NCI-H524 treated with DMSO at 0.1 percent for 48 hours (cell line): ENCODE measurements at places on chromosomes 16 and 17.

DNA sequence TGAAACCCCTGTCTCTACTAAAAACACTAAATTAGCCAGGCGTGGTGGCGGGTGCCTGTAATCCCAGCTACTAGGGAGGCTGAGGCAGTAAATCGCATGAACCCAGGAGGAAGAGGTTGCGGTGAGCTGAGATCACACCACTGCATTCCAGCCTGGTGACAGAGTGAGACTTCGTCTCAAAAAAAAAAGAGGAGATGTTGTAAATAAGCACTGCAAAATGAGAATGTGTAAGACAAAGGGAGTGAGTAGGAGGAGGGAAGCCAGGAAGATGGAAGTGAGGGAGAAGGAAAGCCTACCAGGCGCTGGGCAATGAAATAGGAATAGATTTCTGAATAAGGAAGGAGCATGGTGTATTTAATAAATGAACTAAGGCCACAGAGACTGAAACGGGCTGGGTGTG lies 8.7 kb upstream of the PRPF8 start:
- DNase-seq: no peak

- DNase-seq: no peak
These were observed 70.2 kb downstream of the ANKRD11 start for GRCh38 chr16:89420204-89420603.

DNA sequence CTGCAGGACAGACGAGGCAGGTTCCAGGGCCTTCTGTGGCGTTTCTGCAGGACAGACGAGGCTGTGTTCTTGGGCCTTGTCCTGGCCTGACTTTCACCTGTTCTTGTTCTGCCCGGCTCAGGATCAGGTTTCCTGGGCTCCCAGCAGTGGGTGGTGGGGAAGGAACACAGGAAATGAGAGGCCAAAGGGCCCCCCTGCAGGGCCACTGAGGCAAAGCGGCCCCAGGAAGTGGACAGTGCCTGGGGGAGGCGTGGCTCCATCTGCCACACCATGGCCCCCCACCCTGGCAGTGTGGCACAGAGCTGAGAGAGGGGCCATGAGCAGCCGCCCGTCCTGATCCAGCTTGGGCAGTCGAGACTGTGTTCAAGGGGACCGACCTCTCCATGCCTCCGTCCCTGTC lies 20.7 kb downstream of the SPIRE2 start:
- no peak for DNase-seq

DNA sequence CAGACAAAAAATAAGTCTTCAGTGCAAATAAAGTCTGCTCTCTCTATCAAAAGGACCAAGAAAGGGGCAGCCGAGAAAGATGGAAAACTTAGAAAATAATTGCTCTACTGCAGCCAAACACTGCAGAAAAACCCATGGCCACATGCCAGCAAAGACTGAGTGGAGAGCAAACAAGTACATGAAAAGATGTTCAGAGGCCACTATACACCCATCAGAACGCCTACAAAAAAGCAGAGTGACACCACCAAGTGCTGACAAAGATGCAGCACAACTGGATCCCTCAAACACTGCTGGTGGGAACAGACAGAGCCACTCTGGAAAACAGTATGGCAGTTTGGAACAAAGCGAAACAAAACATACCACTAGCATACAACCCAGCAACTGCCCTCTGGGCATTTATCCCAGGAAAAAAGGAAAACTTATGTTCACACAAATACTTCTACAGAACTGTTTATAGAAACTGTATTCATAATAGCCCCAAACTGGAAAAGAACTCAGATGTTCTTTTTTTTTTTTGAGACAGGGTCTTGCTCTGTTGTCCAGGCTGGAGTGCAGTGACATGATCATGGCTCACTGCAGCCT lies 36.7 kb downstream of the KIAA0753 start:
- DNase-seq: no peak

GRCh38 chr16:57624044-57624688 lies 4.3 kb upstream of the ADGRG1 start:
- DNase-seq: no peak

GRCh38 chr17:68621065-68621464 lies 19.9 kb upstream of the FAM20A start:
- no peak for DNase-seq

DNA sequence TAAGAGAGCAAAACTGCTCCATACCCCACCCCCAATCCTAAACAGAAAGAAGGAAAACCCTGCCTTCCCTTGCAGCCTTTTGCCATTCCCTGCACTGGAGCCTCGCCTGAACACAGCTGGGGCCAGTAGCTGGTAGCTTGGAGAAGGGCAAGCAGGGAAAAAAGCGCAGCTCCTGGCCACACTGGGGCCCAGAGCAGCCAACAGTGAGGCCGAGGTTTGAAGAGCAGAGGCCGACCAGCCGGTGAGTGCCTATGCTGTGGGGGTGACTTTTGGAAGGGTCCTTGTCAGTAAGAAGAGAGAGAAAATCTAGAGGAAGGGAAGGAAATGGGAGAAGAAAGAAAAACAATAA lies 3.2 kb upstream of the HOXB9 start:
- no peak for DNase-seq

DNA sequence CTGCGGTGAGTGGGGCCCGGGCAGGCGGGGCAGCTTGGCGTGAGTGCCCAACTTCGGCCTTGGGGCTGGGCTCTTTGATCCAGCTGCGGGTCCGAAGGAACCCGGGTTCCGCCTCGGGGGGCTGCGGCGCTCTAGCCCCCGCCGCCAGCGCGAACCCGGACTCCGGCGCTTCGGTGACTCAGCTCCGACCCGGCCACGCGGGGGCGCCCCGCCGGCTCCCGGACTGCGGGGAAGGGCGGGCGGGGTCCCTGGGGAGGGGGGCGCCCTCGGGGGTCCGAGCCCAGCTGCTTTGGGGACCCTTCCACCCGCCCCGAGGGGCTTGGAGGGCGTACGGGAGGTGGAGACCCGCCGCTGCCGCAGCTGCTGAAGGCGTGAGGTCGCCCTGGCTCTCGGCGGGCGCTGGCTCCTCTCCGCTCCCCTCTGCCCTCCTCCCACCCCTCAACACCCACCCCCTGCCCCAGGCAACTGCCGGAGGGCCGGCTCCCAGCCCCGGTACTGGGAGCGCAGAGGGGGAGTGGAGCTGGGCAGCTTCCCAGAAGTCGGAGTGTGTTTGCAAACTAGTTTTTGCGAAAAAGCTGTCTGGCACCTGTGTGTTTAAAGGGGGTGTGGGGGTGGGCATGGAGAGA lies 516 bp downstream of the CPNE2 start:
- no peak for DNase-seq

- DNase-seq: no peak
These were observed 24.5 kb upstream of the HYDIN start for GRCh38 chr16:71254832-71255525.

DNA sequence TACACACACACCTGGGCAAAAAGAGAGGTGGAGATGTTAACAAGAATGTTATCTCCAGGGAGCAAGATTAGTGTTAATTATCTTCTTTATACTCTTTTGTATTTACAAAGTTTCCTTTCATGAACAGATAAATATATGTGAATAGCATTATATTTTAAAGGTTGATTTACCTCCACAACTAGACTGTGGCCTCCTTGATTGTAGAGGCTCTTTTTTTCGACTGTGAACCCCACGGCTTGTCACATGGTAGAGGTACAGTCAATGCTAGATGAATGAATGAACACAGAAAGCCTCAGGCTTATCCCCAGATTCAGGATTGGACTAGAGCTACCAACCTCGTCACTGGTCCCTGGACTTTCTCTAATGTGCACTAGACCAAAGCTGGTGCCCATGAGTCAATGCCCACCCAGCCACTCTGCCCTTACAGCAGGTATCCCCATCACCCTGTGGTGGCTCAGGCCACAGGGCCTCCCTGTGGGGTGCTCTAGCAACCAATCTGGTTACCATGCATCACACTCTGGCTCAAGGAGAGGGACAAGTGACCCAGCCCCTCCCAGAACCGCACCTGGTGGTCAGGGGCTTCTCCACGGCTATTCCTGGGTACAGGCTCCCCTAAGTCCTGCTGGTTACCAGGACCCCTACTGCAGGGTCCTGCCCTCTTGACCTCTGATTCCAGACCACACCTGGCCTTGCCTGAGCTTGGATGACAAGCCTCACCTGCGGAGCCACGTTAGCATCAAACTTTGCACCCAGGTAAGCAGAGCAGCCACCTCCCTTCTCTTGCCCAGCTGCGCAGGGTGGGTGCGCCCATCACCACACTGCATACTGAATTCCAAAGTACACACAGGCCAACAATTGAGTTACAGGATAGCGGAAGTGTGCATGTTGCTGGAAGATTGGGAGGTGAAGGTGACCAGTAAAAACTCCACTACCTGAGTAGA lies 101.0 kb downstream of the CDYL2 start:
- no peak for DNase-seq

GRCh38 chr16:65570261-65570660 lies 448.4 kb upstream of the CDH11 start:
- no peak for DNase-seq

GRCh38 chr17:82978765-82979349 lies 100.6 kb upstream of the METRNL start:
- no peak for DNase-seq

GRCh38 chr16:85696781-85697180 lies 8.0 kb upstream of the GINS2 start:
- DNase-seq: no peak

- DNase-seq: no peak
These were observed 7.6 kb downstream of the PITPNM3 start for GRCh38 chr17:6548578-6549330.

GRCh38 chr17:63434951-63435571 lies 11.0 kb downstream of the CYB561 start:
- no peak for DNase-seq

- no peak for DNase-seq
These were observed 11.5 kb downstream of the COX10 start for GRCh38 chr17:14080847-14081251.

GRCh38 chr16:69928856-69929400 lies 22.2 kb upstream of the CLEC18A start:
- no peak for DNase-seq

GRCh38 chr17:58991718-58992331 lies 114.9 kb downstream of the TRIM37 start:
- no peak for DNase-seq

GRCh38 chr17:10332515-10332914 lies 40.3 kb downstream of the MYH13 start:
- DNase-seq: no peak

GRCh38 chr16:65889533-65889966 lies 476.9 kb upstream of the CDH5 start:
- DNase-seq: peak; percentile 65

GRCh38 chr16:1137604-1138003 lies 15.3 kb upstream of the CACNA1H start:
- no peak for DNase-seq

GRCh38 chr16:74744566-74744965 lies 30.1 kb downstream of the FA2H start:
- DNase-seq: no peak

GRCh38 chr17:81397314-81398175 lies 2.3 kb downstream of the BAHCC1 start:
- no peak for DNase-seq

DNA sequence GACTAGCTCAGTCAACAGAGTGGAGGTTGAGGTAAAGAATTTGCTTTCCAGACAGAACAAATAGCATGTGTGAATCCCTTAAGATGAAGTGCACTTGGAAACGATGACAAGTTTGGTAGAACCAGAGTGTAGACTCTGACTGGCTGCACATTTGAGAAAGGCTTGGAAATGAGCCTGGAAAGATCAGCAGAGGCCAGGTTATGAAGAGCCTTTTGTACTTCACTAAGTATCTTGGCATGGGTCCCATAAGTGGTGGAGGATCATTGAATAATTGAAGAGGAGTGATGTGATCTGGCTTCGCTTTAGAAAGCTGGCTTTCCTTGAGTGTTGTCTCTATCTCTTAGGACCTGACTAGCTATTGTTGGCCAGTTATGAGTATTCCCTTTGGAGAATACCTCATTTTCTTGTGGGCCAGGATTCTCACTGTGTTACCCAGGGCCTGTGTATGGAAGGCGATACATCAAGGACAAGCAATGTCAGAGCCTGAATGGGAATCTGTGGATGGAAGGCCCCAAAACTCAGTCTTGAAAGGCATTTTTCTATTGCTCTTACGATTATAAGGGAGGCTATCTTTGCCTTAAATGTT lies 329.8 kb downstream of the UTP18 start:
- no peak for DNase-seq

DNA sequence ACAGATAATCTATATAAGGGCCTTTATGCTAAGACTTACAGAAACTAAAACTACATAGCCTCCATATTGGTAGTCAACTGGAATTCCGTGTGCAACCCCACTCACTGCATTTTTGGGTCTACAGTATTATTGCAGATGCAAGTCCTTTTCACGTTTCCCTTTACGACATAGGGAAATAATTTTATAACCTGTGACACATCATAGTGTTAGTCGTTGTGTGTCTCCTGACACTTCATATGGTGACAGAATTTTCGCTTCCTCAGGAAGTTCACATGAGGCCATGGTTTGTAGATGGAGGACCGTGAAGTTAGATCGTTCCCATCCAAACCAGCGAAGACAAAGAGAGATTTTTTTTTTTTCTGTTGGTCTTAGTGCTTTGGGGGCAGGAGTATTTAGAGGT lies 15.7 kb upstream of the MRC2 start:
- no peak for DNase-seq

DNA sequence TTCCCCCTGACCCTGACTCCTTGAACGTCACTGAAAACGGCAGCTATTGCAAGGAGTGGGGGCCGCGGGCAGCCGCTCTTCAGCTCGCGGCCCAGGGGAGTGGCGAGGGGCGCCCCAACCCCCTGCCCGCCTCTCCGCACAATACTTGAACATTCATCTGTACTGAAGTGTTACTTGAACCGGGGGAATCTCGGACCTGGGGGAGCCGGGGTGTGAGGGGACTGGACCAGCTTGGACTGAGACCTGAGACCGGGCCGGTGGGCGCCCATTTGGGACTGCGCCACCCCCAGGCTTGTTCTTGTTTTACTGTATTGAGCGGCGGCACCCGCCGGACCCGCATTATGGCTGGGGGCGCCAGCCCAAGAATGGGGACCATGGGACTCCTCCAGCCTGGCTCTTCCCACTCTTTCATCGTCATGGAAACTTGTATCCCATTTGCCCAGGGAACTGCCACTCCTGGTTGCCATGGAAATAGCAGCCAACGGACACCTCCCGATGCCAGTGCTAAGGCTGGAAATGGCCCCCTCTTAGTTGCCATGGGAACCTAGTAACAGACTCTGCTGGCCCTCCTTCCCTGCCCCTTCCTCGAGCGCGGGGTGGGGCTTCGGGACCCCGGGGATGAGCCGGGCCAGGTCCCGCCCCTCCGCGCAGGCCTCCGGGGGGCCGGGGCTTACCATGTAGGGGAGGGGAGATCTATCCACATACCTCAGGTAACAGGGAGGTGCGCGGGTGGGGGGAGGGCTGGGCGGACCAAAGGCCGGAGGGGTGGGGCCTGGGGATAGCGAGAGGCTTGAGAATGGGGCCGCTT lies 805 bp upstream of the ORAI3 start:
- peak; percentile 87 for DNase-seq

- DNase-seq: no peak
These were observed 8.5 kb upstream of the SOCS3 start for GRCh38 chr17:78368348-78368747.

- DNase-seq: no peak
These were observed 654 bp downstream of the LASP1 start for GRCh38 chr17:38870259-38871165.

GRCh38 chr17:4249452-4250029 lies 14.2 kb downstream of the ANKFY1 start:
- no peak for DNase-seq

- DNase-seq: peak; percentile 34
These were observed 73.8 kb downstream of the XYLT1 start for GRCh38 chr16:17396762-17397498.
